ENCODE measurements at places on chromosomes 2 and 18.

- no peak for DNase-seq
Measured at GRCh38 chr2:196295005-196295404, 123.6 kb upstream of the STK17B start.

GRCh38 chr2:75454241-75454620 is 106.5 kb downstream of the EVA1A start:
- DNase-seq = no peak

GRCh38 chr2:199278099-199278498 is 179.6 kb downstream of the SATB2 start:
- DNase-seq = no peak

- DNase-seq = no peak
Measured at GRCh38 chr18:76562286-76563122, 67.5 kb upstream of the ZNF516 start.

GRCh38 chr2:149427387-149427786 is 97.0 kb downstream of the LYPD6 start:
- DNase-seq = no peak

GRCh38 chr18:64332835-64333234 is 183.9 kb upstream of the LINC00305 start:
- DNase-seq = no peak

- no peak for DNase-seq
Measured at GRCh38 chr2:40106061-40106460, 327.0 kb upstream of the THUMPD2 start.

- peak; percentile 83 for DNase-seq
Measured at GRCh38 chr18:37019157-37019827, 190.4 kb downstream of the KIAA1328 start.

- DNase-seq = peak; percentile 68
Measured at GRCh38 chr2:225668606-225669266, 269.2 kb downstream of the NYAP2 start.

- no peak for DNase-seq
Measured at GRCh38 chr2:161436411-161436810, 20.3 kb downstream of the TBR1 start.

GRCh38 chr2:239674101-239674980 is 273.5 kb upstream of the HDAC4 start:
- DNase-seq = no peak

GRCh38 chr2:233689501-233689900 is 3.2 kb upstream of the UGT1A6 start:
- DNase-seq = no peak

DNA sequence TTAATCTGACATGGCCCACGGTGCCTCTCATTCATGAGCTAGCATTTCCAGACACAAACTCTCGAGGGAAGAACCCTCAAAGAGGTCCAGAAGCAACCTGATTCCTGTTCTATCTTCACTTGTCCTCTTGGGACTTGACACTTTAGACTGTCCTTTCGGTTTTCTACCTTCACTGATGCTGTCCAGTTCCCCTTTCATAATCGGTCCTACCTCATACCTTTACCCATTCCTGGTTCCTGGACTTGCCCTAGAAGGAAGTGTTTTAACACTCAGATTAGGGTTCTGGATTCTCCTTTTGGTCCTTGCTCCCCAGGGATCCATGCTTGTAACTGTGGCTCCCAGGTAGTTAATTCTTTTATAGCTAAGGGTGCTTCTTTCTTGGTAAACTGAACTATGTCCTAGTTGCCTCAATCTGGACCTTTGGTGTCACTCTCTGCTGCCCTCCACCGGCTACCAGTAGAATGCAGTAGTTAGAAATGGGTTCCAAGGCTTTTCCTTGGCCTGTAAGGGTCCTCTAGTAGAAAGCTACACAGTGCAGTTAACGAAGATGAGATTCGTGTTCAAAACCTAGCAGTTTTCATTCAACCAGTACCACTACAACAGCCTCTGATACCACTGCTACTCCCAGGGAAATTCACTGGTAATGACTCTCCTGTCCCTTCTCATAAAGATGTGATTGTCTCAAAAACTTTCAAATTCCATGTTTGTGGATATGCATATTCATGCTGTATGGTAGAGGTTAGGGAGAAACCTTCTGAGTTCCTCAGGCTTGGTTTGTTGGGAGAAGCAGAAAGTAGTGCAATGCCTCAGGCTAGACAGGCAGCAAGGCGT is 178.1 kb upstream of the CYP26B1 start:
- DNase-seq = peak; percentile 51

DNA sequence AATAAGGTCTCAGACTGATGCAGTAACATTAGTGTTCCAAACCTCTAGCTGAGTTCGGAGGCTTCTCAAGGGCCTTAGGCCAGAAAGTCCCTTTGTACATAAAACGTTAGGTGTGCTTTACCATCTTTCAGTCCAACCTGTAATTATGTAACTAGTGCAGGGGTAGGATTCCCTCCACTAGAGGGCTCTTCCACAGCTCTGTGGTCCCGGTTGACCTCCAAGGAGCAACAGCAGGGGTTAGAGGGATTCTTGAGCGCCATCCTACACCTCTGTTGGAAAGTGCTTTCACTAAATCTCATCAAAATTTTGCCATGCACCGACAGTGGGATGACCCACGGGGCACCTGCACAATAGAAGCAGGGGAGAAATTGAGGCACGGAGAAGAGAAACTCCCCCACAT is 155.8 kb upstream of the LRP1B start:
- peak; percentile 51 for DNase-seq

Data from DMS53 (cell line).